ENCODE measurements at places on chromosomes 5 and 9.

GRCh38 chr9:88810826-88811225 is 180.4 kb upstream of the S1PR3 start:
- DNase-seq = no peak

GRCh38 chr9:93726147-93726546 is 149.8 kb downstream of the PHF2 start:
- no peak for DNase-seq

- no peak for DNase-seq
Observed at GRCh38 chr5:168314735-168315411, 23.4 kb downstream of the WWC1 start.

GRCh38 chr9:135879619-135880018 is 27.7 kb downstream of the CAMSAP1 start:
- DNase-seq = no peak

GRCh38 chr9:75019654-75020053 is 8.4 kb downstream of the CARNMT1 start:
- no peak for DNase-seq

DNA sequence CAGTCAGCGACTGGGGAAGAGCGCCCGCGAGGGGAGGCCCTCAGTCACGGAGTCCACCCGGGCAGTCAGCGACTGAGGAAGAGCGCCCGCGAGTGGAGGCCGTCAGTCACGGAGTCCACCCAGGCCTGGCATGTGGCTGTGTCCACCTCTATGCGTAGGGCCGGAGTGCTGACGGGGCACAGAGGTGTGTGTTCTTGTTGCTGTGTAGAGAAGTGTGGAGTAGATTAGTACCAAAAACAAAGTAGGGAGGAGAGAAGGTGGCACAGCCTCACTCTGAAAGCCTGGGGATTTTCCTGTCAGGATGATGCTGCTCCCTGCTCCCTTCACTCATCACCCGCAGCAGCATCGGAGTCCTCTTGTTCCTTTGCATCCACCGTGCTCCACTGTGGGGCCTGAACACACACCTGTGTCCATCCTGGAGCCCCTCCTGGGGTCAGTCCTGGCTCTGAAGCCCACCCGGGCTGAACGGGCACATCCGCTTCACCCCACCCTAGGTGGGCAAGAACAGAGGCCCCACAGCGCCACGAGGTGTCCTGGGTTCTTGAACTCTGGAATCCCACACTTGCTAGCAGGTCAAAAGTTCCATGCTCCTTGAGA is 37.9 kb downstream of the AHRR start:
- DNase-seq = no peak

GRCh38 chr9:123364241-123364824 is 8.3 kb downstream of the CRB2 start:
- no peak for DNase-seq

DNA sequence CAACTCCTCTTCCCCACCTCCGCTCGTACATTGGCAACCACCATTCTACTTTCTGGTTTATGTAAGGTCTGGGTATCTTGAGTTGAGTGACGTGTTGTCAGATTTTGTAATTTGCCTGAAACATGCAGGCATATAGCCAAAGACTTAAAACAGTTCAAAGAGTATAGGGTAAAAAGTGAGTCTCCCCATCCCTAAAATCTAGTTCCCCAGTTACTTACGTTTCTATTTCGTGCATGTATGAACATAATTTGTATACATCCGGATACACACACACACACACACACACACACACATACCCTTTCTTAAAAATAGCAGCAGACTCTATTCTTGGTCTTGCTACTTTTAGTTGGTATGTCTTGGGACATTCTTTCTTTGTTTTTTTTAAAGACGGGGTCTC is 915 bp downstream of the HSDL2 start:
- DNase-seq = no peak

GRCh38 chr5:32848681-32849080 is 137.6 kb downstream of the NPR3 start:
- DNase-seq = no peak

- no peak for DNase-seq
Observed at GRCh38 chr5:98839469-98840383, 66.3 kb downstream of the RGMB start.

DNA sequence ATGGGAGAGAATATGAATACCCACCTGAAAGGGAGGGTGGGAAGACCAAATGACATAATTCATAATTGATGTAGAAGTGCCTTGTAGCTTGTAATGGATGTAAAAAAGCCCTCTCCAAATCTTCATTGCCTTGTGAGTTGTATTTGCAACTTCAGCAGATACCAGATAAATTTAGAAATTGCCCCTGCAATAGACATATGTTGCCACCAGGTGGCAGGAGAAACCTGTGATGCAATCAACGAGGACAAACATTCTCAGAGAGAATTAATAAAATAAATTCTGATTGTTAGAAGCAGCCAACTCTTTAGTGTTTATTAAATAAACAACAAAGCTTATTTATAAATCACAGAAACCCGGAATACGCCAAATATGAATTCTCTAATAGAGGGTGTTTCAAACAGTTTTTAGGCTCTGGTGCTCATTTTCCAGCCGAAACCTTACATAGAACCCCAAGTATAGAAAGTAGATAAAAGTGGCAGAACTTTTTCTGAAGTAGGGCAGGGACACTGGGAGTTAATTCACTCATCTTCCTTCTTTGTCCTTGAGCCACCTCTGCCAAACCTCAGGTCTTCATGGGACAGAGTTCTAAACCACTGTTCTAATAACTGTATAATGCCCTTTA is 147.8 kb downstream of the TMEM38B start:
- no peak for DNase-seq

DNA sequence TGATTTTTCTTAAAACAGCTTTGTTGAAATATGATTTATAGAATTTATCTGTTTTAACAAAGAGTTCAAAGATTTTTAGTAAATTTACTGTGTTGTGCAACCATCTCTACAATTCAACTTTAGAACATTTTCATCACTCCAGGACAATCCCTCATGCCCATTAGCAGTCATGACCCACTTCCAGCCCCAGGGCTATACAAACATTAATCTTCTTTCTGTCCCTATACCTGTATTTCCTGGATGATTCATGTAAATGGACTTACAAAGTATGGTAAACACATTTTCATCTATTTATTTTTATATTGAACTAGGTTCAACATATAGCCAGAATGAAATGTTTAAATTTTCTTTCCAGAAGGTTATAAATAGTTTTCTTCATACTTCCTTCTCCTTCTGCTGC is 127.8 kb upstream of the CCDC180 start:
- DNase-seq = no peak

GRCh38 chr5:108367679-108368334 is 14.1 kb downstream of the FBXL17 start:
- no peak for DNase-seq

- DNase-seq = no peak
Observed at GRCh38 chr5:132370971-132371602, 1.6 kb downstream of the SLC22A5 start.

GRCh38 chr5:139806726-139807646 is 11.4 kb downstream of the PSD2 start:
- DNase-seq = no peak

DNA sequence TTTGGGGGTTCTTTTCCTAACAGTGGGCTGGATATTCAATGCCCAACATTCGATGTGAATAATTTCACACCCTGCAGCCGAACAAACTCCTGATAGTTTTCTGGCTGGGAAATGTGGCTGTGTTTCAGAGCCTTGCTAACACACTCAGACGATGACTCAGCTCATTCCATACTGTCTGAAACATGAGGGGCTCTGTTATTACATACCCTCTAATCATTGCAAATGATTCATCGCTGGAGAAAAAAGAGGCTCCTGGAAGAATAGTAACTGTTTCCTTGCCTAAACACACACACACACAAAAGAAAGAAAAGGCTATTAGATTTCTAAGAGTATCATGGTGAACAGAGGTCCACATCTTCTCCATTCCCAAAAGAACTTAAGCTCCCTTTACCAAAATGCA is 75.8 kb downstream of the OXCT1 start:
- DNase-seq = no peak

GRCh38 chr9:36207016-36207415 is 16.3 kb downstream of the CLTA start:
- DNase-seq = no peak

GRCh38 chr5:124907098-124907644 is 160.7 kb upstream of the ZNF608 start:
- no peak for DNase-seq

DNA sequence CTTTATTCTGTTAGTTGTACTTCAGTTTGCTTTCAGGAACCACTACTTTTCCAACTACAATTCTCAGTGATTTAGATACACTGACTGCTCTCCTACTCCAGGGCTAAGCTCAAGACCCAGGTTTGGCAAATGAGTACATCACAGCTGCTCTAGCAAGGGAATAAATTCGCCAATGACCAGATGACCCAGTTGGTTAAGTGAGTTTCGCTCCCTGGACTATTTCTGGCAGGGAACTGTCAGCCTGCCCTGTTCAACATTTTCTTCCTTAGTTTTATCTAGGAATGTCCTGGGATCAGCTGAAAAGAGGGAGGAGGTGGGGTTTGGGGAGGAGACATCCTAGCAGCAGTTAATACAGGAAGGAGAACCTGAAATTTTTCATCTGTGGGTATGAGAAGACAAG is 6.4 kb upstream of the STARD4 start:
- DNase-seq = no peak

- DNase-seq = no peak
Observed at GRCh38 chr9:94872891-94873511, 146.5 kb downstream of the AOPEP start.

GRCh38 chr9:135887585-135888050 is 19.7 kb downstream of the CAMSAP1 start:
- peak; percentile 72 for DNase-seq

GRCh38 chr5:126752081-126752785 is 24.7 kb upstream of the LMNB1 start:
- DNase-seq = no peak

DNA sequence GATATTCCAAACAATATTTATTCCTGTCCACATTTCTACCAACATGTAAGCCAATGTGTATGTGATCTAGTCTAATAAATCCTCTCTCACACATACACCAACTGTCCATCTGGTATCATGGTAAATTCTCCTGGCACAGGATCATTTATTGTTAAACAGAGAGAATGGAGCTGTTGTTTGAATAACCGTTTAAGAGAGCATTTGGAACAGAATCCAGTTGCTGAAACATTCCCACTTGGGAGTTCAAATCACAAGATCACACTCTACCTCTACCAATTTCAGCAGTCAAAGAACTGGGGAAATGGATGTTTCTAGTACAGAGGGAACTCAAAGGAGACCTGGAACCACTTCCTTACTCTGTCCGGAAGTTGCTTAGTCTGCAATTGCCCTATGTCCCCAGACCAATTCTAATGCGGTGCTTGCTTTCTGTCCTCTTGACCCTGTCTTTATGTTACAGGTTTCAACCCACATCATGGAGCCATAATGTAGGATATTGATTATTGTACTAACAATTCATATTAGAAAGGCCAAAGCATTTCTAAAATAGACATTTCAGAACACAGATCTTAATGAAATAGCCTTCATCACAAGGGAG is 488.4 kb downstream of the SEMA5A start:
- DNase-seq = no peak

DNA sequence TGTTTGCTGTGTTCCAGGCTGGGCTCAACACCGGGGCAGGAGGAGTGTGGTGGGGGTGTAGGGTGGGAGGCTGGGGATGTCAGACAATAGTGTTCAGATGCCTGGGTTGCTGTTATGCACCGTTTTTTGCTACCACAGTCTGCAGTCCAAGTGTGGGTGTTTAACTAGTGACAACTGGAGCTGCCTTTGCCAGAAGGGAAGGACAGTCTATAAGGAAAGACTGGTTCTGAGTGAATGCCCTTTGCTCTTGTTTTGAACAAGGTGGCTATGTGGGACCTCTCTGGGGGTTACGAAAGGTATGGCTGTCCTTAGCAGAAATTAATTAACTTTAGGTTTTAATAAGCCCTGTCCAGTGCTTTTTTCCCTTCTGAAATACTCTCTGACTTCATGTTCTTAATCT is 118.5 kb upstream of the GNA14 start:
- no peak for DNase-seq

- no peak for DNase-seq
Observed at GRCh38 chr5:168796593-168797580, 217.7 kb upstream of the PANK3 start.

DNA sequence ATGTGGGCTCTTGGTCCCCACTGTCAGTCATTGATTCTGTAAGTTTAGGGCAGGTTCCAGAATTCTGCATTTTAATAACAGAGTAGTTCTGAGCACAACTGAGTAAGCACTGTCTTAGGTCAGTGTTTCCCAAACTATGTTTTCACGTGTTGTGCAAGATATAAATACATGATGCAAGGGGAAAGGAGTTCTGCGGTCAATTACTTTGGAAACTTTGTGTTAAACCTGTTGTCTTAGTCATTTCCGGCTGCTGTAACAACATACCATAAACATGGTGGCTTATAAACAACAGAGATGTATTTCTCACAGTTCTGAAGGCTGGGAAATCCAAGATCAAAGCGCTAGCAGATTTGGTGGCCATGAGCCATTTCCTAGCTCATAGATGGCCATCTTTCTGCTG is 69.8 kb downstream of the EQTN start:
- DNase-seq = no peak

DNA sequence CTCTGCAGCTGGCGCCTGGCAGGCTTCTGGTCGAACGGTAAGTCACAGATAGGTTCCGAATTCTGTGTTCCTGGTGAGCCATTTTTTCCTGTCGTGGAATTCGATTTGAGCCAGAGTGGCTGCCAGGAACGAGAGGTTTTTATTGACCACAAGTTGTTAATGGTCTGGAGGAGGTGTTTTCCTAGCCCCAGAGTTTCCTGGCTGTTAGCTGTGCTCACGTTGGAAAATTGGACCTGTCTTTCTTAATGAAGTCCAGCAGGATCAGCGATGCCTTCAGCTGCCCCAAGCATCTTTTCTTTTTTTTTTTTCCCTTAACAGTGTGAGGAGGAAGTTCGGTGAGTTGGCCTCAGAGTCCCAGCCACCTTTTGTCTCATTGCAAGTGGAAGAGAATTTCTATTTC is 62.9 kb downstream of the COL5A1 start:
- no peak for DNase-seq

GRCh38 chr5:32909207-32909606 is 198.1 kb downstream of the NPR3 start:
- DNase-seq = no peak

- DNase-seq = no peak
Observed at GRCh38 chr9:14813336-14814248, 91.1 kb upstream of the CER1 start.

- no peak for DNase-seq
Observed at GRCh38 chr5:58459146-58460001, 512 bp downstream of the PLK2 start.

DNA sequence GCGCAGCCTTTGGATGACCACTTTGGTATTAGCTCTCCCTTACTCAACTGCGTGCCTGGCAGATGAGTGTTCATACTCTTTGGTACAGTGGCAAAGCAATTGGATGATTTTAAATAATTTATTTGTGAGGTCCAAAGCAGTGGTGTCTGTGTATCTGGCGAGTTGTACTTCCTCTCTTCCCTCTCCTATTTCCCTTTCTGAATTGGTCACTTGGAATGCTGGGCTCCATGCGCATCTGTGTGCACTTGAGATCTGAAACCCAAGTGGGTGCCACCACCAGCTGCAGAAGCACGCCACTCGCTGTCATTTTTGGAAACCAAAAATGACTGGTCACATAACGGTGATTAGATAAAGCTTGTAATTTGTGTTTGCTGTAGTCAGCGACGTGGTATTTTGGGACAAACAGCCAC is 386.0 kb upstream of the KLF4 start:
- DNase-seq = no peak

GRCh38 chr5:163385271-163385670 is 52.1 kb upstream of the CCNG1 start:
- DNase-seq = no peak
